ENCODE measurements at places on chromosomes 16 and 17.

DNA sequence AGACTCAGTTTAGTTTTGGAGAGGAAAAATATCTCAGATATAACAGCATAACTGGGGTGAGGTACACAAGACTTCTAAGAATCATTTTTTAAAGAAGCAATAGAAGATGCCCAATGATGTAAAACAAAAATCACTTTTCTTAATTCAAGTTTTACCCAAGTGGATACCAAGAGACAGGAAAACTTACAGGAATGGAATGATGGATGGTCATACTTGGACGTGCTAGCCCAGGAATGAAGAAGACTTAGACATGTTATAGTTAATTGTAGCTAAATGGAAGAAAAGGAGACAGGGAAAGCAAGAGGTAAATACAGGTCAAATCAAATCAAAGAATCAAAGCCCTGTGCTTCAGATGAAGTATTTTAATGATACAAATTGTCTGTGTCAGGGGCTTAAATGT lies 312.7 kb upstream of the KCNJ16 start:
- DNase-seq: no peak

DNA sequence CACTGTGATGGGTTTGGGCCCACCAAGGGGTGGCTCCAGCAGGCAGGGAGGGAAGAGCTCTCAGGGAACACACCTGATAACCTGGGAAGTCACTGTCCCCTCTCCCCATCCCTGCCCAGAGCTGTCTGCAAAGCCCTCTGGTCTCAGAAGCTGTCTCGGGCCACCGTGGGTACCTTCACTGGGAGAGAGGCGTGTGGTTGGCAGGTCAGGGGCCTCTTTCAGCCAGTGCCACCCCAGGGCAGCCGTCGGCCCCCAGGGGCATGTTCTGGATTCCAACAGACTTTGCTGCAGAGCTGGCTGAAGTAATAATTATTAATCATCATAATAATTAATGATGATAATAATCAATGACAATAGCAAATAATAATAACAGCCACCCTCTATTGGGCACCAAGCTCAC lies 21.1 kb downstream of the MGAT5B start:
- DNase-seq: peak; percentile 55

- no peak for DNase-seq
Measured at GRCh38 chr17:2468270-2468669, 43.4 kb downstream of the METTL16 start.

GRCh38 chr17:40854175-40854814 lies 12.7 kb downstream of the KRT12 start:
- no peak for DNase-seq

Measured in spleen (tissue), 13 donors.